Hematopoietic multipotent progenitor cell treated with erythropoietin and hydrocortisone succinate and interleukin-3 and kit ligand, for 6 days (in vitro differentiated cells): ENCODE measurements at places on chromosomes 3 and 15.
A peak's percentile ranks its signal among the peaks of the same experiment; 100 is the strongest.

DNA sequence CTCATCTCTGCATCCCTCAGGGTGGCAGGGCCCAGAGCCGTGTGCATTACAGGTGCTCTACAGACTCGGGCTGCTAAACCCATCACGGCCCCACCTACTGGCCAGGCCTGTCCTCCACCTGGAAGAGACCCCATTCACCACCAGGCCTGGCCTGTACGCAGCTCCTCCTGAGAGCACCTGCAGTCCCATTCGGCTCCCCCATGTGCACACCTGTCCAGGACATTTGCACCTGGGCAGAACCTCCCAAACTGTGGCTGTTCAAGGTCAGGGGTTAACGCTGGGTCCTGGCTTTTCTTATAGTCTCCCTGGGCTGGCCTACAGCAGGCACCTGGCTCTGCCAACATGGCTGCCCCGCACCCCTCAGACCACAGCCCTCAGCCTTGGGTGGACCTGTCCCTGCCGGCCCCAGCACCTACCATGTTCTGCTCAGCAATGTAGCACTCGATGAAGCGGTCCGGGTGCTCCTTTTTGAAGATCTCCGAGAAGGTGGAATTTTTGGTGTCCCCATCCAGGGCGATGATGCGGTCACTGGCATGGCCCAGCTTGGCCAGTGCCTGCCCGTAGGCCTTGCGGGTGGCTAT lies 25.7 kb downstream of the TKT start:
- DNase-seq, result no peak

- DNase-seq, result no peak
Measured at GRCh38 chr3:180611006-180611405, 9.0 kb downstream of the TTC14 start.

- DNase-seq, result no peak
Measured at GRCh38 chr3:192843119-192843518, 74.5 kb downstream of the MB21D2 start.

GRCh38 chr15:56916825-56917477 lies 1.5 kb upstream of the TCF12 start:
- DNase-seq, result peak; percentile 36

GRCh38 chr15:60740787-60741354 lies 261.9 kb upstream of the ICE2 start:
- DNase-seq, result no peak

GRCh38 chr3:188507244-188507720 lies 353.3 kb downstream of the LPP start:
- DNase-seq, result peak; percentile 16

DNA sequence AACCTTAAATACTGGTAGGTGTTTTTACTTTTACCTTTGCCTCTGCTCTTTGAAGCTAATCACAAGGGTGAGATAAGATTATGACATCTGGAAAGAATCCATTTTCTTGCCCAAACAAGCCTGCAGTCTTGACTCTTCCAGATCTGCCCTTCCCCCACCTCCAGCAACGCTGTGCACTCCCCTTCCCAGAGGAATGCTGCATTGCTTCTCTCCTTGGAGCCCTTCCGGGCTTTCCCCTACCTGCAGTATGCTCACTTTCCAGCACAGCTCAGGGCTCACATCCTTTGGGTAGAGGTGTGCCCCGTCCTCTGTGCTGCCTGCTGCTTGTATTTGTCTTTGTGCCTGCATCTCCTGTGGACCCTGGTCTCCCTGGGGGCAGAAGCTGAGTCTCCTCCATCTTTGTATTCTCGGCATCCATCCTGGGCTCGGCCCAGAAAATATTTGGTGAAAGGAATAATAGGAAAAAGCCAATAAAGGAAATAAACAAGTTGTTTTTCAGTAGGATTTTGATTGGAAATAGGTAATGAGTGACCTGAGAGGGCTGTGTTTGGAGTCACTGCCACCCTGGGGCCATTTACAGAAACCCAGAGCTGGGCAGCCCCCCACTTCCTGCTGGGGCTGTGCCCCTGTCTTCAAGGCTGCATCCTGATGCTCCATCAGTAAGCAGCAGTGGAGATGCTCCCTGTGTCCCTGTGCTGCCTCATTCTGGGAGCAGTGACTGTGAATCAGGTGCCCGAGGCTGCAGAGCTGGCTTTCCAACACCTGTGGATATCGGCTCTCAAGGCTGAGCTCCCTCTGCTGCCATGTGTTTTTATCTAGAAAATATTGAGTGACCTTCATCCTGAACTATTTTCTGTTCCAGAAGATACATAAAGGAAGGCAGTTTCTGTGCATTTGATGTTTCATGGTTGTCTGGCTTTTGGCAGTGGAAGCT lies 117.5 kb downstream of the EEFSEC start:
- no peak for DNase-seq

- peak; percentile 76 for DNase-seq
Measured at GRCh38 chr3:72738752-72739530, 109.3 kb downstream of the SHQ1 start.

GRCh38 chr3:54120657-54121413 lies 1.5 kb upstream of the CACNA2D3 start:
- DNase-seq, result no peak

- DNase-seq, result no peak
Measured at GRCh38 chr3:138222942-138223287, 35.8 kb downstream of the ARMC8 start.

DNA sequence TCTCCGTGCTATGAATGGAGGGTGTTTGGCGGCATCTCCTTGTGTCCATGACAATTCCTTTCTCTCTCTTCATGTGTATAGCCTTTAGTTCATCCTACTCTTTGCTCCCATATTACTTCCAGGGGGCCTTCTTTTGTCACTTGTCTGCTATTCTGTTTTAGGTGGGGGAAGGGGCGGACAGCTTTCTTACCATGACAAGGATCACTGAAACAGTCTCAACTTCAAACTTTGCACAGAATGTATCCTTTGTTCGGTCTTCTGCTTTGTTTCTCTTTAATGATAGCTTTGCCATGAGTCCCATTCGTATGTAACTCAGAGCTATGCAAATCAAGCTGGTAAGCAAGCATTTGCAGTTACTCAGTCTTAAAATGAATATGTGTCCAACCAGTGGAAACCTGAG lies 294.2 kb downstream of the TIGIT start:
- DNase-seq, result no peak

GRCh38 chr3:88093266-88093665 lies 34.2 kb downstream of the ZNF654 start:
- no peak for DNase-seq
